ENCODE measurements at places on chromosomes 12 and 14.

DNA sequence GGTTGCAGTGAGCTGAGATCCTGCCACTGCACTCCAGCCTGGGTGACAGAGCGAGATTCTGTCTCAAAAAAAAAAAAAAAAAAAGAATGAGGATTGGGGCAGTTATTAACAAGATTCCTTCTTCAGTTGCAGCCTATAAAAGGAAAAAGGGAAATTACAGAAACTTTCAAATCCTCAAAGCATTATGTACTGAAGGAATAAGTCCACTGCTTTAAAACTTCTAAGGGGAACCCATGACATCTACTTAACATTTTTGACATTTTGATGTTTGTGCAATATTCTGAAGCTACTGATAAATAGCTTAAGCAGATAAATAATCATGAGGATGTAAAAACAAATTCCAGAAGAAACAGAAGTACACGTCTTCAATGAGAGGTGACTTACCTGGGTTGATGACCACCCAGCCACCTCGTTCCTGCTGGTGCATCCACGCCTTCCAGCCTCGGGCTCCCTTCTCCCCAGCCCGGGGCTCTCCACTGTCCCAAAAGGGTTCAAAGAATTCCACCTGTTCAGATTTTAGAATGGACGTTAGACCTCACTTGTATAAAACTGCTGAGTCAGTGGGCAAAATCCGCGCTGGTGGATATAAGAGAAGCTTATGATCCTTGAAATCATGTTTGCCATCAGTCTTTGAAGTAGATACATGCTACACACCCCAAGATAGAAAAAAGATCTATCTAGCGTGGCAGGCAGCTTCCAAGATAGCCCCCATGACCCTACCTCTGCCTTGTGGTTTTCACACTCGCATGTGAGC, 33.7 kb downstream of the NRDE2 start:
- H3K4me3 ChIP-seq, result no peak overlapping the region
- DNase-seq, result no peak
- no peaks in the 10 kb centered on the region for H3K4me1 ChIP-seq

GRCh38 chr12:4289231-4289878, 15.8 kb downstream of the CCND2 start:
- no peaks in the 10 kb centered on the region for H3K27me3 ChIP-seq
- no peak overlapping the region for H3K27ac ChIP-seq
- H3K4me3 ChIP-seq, result no peak overlapping the region
- H3K36me3 ChIP-seq, result peaks cover 72% of the 10 kb centered on the region
- no peak for DNase-seq
- H3K4me1 ChIP-seq, result no peaks in the 10 kb centered on the region

DNA sequence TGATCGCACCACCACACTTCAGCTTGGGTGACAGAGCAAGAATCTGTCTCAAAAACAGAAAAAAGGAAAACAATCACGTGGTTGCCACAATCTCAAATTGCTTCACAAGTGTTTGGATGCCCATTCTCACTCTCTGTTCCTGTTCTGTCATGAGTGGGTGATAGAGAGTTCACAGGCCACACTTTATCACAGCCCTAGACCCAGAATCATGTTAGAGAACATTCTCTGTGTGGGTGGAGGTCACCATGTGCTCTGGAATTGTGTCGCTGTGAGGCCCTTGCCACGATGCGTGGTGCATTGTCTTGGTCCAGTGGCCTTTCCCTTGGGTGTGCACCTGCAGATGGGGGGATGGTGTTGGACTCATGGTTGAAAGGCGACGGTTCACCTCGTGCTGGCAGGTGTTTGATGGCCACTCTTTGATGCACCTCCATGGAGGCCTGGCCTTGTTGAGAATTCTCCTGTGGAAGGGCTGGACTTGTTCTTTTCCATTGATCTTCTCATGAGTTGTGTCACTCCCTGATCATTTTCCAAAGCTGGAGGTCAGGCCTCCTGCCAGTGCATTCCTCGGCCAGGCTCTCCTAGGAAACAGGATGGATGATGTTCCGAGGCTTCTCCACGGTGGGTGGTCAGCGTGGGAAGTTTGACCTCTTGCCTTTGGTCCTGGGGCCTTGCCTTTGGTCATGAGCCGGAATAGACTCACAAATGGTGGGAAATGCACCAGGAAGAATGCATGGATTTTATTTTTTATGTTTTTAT, 91.9 kb downstream of the SLC24A4 start:
- no peak for DNase-seq
- H3K4me1 ChIP-seq, result no peaks in the 10 kb centered on the region
- H3K27me3 ChIP-seq, result no peaks in the 10 kb centered on the region
- H3K36me3 ChIP-seq, result no peaks in the 10 kb centered on the region
- no peak overlapping the region for H3K4me3 ChIP-seq
- no peak overlapping the region for H3K27ac ChIP-seq

GRCh38 chr12:56565510-56566101, 44.0 kb downstream of the RBMS2 start:
- H3K4me3 ChIP-seq, result no peak overlapping the region
- no peak for DNase-seq
- no peaks in the 10 kb centered on the region for H3K4me1 ChIP-seq

GRCh38 chr12:69575346-69575745, 9.9 kb upstream of the CCT2 start:
- peaks cover 5% of the 10 kb centered on the region for H3K4me1 ChIP-seq
- no peaks in the 10 kb centered on the region for H3K27me3 ChIP-seq
- no peak overlapping the region for H3K27ac ChIP-seq
- DNase-seq, result no peak
- H3K36me3 ChIP-seq, result peaks cover 12% of the 10 kb centered on the region

GRCh38 chr14:99531251-99532096, 50.3 kb downstream of the CCNK start:
- no peak overlapping the region for H3K27ac ChIP-seq
- no peaks in the 10 kb centered on the region for H3K36me3 ChIP-seq
- H3K4me3 ChIP-seq, result no peak overlapping the region

GRCh38 chr14:51607711-51608110, 44.0 kb upstream of the FRMD6 start:
- no peak overlapping the region for H3K27ac ChIP-seq
- H3K36me3 ChIP-seq, result peaks cover 13% of the 10 kb centered on the region
- no peak for DNase-seq
- no peak overlapping the region for H3K4me3 ChIP-seq
- H3K27me3 ChIP-seq, result no peaks in the 10 kb centered on the region

DNA sequence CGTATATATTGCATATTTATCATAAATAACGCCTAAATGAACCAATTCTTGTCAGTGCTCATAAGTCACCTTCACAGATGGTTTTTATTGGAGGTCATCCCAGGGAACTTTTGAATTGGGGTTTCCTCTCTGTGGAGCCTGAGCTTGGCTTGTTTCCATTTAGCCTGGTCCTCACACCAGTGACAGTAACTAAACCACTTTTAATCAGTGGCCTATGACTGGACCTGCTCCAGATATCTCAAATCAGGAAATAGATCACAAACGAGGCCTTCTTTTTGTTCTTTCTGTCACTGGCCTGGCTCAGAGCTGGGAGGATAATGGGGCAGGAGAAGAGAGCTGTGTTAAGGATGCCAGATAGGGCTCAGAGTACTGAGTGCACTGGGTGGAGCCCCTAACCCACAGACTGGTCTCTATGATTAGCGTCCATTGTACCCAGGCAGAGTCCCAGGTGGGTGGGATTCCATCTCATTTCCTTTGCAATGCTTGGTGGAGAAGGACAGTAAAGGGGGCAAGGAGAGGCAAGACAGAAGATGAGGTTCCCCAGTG, 92.4 kb downstream of the NUAK1 start:
- no peaks in the 10 kb centered on the region for H3K27me3 ChIP-seq
- no peak overlapping the region for H3K4me3 ChIP-seq
- H3K4me1 ChIP-seq, result no peaks in the 10 kb centered on the region
- H3K27ac ChIP-seq, result no peak overlapping the region

GRCh38 chr14:92880851-92881250, 42.1 kb upstream of the CHGA start:
- no peak overlapping the region for H3K27ac ChIP-seq
- no peaks in the 10 kb centered on the region for H3K4me1 ChIP-seq
- no peaks in the 10 kb centered on the region for H3K36me3 ChIP-seq
- no peak overlapping the region for H3K4me3 ChIP-seq
- no peak for DNase-seq
- peaks cover 32% of the 10 kb centered on the region for H3K27me3 ChIP-seq

- no peak overlapping the region for H3K4me3 ChIP-seq
- no peak for DNase-seq
- no peaks in the 10 kb centered on the region for H3K36me3 ChIP-seq
- H3K27ac ChIP-seq, result no peak overlapping the region
- H3K4me1 ChIP-seq, result no peaks in the 10 kb centered on the region
Measured at GRCh38 chr14:104445086-104445485, 134.5 kb upstream of the C14orf180 start.

GRCh38 chr12:25960961-25961360, 2.5 kb downstream of the RASSF8 start:
- H3K27ac ChIP-seq, result no peak overlapping the region
- H3K36me3 ChIP-seq, result no peaks in the 10 kb centered on the region

GRCh38 chr12:85996280-85996679, 122.2 kb downstream of the NTS start:
- H3K4me3 ChIP-seq, result no peak overlapping the region
- H3K27ac ChIP-seq, result no peak overlapping the region
- no peaks in the 10 kb centered on the region for H3K36me3 ChIP-seq
- no peaks in the 10 kb centered on the region for H3K27me3 ChIP-seq
- no peak for DNase-seq

DNA sequence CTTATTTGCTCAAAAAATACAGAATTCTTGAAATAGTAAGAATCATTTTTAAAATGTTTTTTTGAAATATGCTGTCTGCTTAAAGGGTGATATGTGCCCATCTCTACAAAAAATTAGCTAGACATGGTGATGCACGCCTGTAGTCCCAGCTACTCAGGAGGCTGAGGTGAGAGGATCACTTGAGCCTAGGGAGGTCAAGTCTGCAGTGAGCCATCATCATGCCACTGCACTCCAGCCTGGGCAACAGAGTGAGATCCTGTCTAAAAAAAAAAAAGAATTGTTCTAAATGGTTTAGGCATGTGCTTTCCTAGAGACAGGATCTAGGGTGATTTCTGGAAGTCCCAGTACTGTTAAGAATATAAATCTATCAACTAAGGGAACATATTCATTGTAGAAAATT, 75.6 kb upstream of the HECTD1 start:
- no peaks in the 10 kb centered on the region for H3K27me3 ChIP-seq
- H3K36me3 ChIP-seq, result no peaks in the 10 kb centered on the region
- no peaks in the 10 kb centered on the region for H3K4me1 ChIP-seq
- DNase-seq, result no peak
- no peak overlapping the region for H3K4me3 ChIP-seq

- H3K27ac ChIP-seq, result no peak overlapping the region
- H3K27me3 ChIP-seq, result no peaks in the 10 kb centered on the region
- no peak for DNase-seq
- H3K4me3 ChIP-seq, result no peak overlapping the region
- no peaks in the 10 kb centered on the region for H3K36me3 ChIP-seq
Measured at GRCh38 chr12:44968965-44969364, 81.9 kb downstream of the DBX2 start.
